Cardiac septum (tissue), 1 donor: ENCODE measurements at places on chromosomes 3 and 15. TPM values are rescaled to one million over a fixed set of nuclear protein-coding genes. Genes with fewer than 3 reads are reported as not detected.

Gene ATP8B4
- 3.1 TPM for total RNA-seq

Gene TMIE
- 0.51 TPM for total RNA-seq

Gene NR2E3
- total RNA-seq, result not detected

Gene SEC22C
- 31.5 TPM for total RNA-seq

Gene DNAH1
- 4.2 TPM for total RNA-seq

Gene CD96
- total RNA-seq, result 0.57 TPM

Gene ACVR2B
- total RNA-seq, result 6.3 TPM
